Stimulated activated CD4-positive, alpha-beta T cell treated with anti-CD3 and anti-CD28 coated beads, TNF-alpha, amount 100 ng/mL, for 4 hours (primary cell): ENCODE measurements at places on chromosomes 12 and 14.

- peak; percentile 42 for DNase-seq
Observed at GRCh38 chr14:91059576-91060350, 678 bp downstream of the RPS6KA5 start.

DNA sequence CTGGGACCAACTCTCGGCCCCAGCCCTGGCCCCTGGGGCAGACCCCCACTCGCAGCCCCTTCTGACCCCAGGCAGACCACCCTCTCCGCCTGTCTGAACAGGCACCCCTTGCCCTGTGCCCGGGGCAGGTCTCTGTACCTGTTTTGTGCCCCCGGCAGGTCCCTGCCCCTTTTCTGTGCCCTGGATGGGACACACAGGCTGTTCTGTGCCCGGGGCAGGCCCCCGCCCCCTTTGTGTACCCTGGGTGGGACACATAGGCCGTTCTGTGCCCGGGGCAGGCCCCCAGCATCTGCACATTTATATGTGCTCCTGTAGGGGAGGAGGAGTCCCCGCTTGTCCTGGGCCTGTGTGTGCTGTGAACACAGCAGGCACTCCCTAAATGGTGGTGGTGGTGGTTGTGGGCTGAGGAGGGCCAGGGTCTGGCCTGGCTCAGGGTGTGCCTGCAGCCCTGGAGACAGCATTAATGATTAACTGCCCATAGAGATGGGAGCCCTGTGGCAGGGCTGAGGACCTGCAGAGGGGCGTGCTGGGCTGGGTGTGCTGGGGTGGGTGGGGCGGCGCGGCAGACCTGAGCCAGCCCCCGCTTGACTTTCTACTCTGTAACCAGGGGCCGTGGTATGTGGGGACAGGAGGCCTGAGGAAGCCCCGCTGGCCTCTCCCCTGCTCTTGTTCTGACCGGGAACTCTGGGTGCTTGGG is 3.7 kb downstream of the FBRSL1 start:
- no peak for DNase-seq

- DNase-seq, result no peak
Observed at GRCh38 chr12:50088577-50089335, 3.6 kb downstream of the SMARCD1 start.

DNA sequence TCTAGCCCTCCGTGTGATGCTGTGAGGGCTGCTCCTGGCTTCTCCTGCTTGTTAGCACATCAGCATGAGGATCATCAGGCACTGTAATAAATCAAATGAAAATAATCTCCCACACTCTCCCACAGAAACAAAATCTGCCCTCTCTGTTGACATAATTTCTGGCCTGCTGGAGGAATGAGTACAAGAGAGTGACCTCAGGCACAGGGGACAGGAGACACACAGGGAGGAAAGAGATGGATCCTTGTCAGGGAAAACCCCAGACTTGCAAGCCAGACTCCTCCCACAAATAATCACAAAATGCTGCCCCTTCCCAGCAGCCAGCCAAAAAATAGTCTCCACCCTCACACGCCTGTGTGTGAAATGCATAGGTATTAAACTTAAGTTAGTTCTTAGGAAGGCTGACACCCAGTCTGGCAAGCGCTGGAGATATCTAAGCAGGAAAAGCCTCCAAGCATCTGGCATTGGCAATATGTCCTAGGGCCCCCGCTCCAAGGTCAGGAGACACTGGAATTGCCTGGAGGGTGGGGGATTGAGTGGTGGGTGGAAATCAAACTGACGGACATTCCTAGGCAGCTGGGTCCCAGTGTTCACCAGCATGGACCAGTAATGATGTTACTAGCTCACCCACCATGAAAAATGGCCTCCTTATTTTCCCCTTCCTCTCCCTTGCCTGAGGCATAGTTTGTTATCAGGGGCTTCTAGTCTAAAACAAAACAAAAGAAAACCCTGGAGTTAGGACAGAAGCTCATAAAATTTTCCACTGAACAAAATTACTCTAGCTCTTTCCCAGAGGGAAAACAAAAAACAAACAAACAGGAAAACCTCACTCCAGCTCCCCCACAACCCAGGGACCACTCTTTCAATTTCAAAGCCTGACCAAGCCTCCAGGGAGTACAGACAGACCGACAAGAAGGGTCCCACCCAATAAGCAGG is 22.0 kb downstream of the SMUG1 start:
- DNase-seq, result no peak

DNA sequence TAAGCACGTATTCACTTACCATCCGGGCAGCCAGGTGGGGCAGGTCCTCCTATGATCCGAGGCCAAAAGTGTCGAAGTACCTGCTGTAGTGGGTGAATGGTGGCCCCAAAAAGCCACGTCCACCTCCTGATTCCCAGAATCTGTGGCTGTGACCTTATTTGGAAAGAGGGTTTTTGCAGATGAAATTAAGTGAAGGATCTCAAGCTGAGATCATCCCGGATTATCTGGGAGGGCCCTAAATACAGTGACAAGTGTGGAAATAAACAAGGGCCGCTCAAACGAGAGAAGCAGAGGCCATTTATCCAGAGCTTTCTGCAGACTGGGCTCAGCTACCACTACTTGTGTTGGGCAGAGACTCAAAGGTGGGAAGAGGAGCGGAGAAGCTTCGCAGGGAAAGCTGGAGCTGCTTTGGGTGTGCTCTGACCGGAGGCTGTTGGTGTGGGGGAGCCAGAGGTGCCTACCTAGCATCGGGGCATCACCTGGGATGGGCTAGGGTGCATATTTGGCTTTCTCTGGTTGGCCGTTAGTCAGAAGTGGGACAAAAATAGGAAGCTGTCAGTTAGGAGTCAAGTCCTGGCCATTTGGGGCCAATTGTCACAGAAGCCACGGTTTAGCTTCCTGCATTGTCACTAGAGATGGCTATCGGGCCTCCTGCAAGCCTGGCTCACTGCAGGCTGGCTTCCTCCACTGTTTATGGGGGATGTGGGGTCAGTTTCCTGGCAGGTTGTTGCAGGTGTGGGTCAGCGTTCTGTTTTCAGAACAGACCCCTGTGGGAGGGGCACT is 27.8 kb upstream of the DLK1 start:
- no peak for DNase-seq

DNA sequence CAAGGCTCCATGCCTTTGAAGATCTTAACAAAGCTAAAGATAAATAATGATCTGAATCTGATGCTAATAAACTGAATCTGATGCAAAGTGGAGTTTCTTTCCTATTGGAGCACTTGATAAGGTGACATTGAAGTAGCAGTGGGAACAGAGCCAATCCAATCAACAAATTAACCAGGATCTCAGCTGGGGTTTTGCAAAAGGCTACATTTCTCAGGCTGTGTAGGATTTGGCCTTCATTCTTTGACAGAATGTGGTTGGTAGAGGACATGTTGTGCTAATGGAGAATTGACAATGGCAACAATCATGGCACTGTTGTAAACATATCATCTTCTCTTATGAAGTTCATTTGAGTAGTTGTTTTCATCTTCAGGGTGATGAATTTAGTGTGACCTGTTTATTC is 164.9 kb downstream of the CCDC91 start:
- DNase-seq, result no peak

DNA sequence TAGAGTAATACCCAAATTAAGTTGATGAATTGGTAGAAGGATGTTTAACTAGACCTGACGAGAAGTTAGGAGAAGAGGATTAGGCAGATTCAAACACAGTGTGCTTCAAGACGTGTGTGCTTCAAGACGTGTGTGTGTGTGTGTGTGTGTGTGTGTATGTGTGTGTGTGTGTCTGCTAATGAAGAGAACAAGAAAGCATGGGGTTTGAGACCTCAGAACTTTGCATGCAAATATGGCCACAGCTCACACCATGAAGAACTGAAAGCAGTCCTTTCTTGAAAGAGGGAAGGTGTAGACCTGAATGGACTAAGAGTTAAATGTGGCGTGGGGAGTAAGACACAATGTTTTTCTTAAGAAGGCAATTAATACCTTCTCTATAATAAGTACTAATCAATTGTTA is 32.5 kb upstream of the SSPN start:
- DNase-seq, result no peak

GRCh38 chr12:130948136-130948535 is 5.6 kb upstream of the ADGRD1 start:
- no peak for DNase-seq
